ENCODE measurements at places on chromosomes 4 and X.

DNA sequence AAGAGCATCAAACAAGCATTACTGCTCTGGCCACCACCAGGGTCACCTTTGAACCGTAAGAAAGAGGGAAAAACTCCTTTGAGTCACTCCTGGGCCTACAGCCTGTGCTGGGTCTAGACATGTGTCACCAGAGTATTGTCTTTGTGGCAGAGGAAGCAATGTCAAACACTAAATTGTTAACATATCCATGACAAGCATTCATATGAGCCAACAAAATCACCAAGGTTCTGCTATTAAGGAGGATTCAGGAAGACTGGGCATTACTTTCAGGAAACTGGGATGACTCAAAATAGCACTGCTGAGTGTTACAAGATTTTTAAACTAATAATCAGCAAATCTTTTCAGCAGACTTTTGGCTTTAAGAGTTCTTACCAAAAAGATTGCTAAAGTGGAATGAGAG, 28.1 kb downstream of the LGI2 start:
- DNase-seq, result no peak

DNA sequence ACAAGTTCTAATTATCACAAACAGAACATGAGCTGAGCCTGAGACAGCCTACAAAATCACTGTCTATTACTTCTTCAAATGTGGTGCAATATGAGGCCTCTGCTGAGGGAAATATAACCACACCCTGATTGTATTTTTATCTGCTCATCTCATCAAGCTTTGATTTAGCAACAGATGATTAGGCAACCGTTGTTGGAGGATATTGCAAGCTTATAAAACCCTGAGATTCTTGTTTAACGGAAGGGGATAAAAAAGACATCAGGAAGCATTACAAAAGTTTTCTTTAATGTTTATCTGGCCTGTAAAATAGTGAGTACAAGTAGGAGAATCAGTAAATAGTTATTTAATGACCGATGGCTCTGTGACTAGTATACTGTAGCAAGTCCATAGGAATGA, 108.5 kb downstream of the ZNF330 start:
- peak; percentile 17 for DNase-seq

- DNase-seq, result no peak
Measured at GRCh38 chrX:37060999-37061398, 52.8 kb downstream of the FAM47C start.

- DNase-seq, result no peak
Measured at GRCh38 chr4:87716371-87717265, 66.5 kb downstream of the DMP1 start.

GRCh38 chr4:83112231-83112630, 2.3 kb downstream of the PLAC8 start:
- peak; percentile 40 for DNase-seq

GRCh38 chrX:121135488-121136207, 88.2 kb downstream of the GLUD2 start:
- DNase-seq, result no peak

DNA sequence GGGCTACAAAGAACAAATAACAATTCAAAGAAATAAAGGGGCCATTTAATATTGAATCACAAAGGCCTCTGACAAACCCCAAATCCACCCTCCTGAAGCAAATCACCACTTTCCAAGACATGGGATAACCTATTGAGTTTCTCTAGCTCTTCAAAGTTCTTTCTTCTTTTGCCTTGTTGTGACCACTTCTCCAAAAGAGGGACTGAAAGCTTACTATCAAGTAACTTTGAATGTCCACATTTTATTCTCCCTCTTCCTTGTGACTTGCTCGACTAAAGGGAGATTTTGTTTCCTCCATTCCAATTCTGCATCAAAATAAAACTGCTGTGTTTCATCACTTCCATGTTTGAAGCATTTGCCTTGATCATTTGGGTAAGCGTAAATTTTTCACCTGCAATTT, 166.6 kb upstream of the SLC7A11 start:
- no peak for DNase-seq

DNA sequence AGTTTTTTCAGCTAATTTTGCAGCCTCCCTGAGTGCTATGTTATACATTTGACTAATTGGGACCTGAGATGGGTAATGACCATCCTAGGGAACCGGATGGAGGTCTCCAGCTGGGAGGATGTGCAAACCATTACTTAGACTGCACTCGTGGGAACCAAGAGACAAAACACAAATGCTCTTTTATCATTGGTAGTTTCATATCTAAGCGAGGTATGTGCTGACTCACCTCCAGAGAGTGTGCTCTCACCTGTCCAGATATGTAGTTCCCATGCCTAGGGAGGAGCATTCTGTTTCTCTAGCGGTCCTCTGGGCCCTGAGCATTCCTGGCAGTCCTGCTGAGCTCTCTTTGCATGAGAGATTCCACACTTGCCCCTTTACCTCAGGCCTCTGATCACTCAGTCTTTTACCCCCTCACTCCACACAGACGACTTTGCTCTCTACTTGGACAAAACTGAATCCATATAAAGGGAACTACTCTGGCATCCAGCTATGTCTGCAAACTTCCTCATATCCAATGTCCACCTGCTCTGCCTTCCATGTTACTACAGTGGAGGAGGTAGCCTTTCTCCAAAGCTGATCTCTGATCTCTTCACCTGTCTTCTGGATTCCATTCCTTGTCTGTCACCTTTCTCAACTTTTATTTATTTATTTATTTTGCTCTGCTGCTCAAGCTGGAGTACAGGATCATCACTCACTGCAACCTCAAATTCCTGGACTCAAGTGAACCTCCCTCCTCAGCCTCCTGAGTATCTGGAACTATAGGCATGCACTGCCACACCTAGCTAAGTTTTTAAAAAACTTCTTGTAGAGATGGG, 88.4 kb downstream of the LRP2BP start:
- DNase-seq, result no peak

- no peak for DNase-seq
Measured at GRCh38 chr4:80266253-80266901, at the start of gene FGF5. Gene FGF5 (plus strand): TSS chr4:80266664. CDS start chr4:80266825, 161 bp downstream.
